CD14-positive monocyte (primary cell): ENCODE measurements at places on chromosomes 5 and 9. TPM values are rescaled to one million over a fixed set of nuclear protein-coding genes. Genes with fewer than 3 reads are reported as not detected.

Gene CDX1
- polyA plus RNA-seq = not detected

Gene AK8
- polyA plus RNA-seq = 0.08 TPM

Gene NME5
- not detected for polyA plus RNA-seq

Gene C9orf153
- polyA plus RNA-seq = not detected

Gene TNC
- not detected in 2 replicates for polyA plus RNA-seq

Gene NXNL2
- not detected in 2 replicates for polyA plus RNA-seq

Gene C5orf58
- polyA plus RNA-seq = not detected

Gene LCN9
- polyA plus RNA-seq = not detected

Gene CCL21
- not detected for polyA plus RNA-seq

Gene DROSHA
- polyA plus RNA-seq = 7.6 TPM

Gene LEAP2
- 0.88 TPM for polyA plus RNA-seq

Gene FUT7
- 13.4 TPM for polyA plus RNA-seq

DNA sequence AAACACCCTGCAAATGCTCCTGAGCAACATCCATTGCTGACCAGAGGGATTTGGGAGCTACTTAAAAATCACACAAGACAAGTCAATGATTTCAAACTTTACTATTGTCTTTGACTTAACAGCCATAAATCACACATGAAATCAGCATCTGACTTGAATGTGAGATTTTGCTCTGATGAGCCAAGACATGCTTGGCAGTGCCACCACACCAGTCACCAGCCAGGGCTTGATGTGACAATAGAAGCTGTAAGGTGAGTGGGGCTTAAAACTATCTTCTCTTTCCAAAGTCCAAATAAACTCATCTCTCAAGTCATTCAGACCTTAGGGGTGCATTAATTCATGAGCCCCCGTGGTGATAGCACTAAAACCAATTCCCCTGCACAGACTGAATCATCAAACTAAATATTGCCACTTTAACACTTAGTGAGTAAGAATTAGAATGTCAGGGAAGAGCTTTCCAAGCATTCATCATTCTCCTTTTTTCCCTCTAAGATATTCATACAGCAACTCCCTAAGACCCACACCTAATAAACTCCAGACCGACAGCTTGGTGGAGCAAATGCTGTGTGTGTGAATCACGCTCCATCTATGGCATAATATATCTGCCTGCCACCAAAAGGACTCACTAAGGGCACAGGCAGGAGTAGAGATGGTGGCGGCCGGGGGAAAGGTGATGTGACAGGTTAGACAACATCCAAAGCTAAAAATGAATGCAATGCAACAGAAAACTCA is 119.4 kb downstream of the SPOCK1 start:
- no peak overlapping the region for H3K4me3 ChIP-seq
- no peaks in the 10 kb centered on the region for H3K36me3 ChIP-seq
- H3K4me1 ChIP-seq = no peaks in the 10 kb centered on the region
- no peak for DNase-seq

DNA sequence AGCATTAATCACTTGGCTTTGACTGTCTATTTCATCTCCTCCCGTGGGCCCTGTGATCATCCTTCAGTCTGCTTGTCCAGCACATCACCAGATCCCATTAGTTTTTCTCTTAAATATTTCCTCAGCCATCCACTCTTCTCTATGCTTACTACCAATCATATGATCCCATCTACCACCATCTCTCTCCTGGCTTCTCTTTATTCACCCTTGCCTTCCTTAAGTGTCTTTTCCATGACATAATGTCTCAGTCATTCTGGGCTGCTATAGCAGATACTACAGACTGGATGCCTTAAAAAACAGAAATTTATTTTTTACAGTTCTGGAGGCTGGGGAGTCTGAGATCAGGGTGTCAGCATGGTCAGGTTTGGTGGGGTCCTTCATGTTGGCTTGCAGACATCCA is 208.4 kb upstream of the PPP1R2B start:
- H3K27me3 ChIP-seq = no peaks in the 10 kb centered on the region
- H3K4me3 ChIP-seq = no peak overlapping the region
- no peaks in the 10 kb centered on the region for H3K4me1 ChIP-seq
- DNase-seq = no peak

GRCh38 chr5:11415751-11416150 is 488.5 kb downstream of the CTNND2 start:
- no peaks in the 10 kb centered on the region for H3K27me3 ChIP-seq
- no peaks in the 10 kb centered on the region for H3K4me1 ChIP-seq
- DNase-seq = no peak
- no peaks in the 10 kb centered on the region for H3K36me3 ChIP-seq

DNA sequence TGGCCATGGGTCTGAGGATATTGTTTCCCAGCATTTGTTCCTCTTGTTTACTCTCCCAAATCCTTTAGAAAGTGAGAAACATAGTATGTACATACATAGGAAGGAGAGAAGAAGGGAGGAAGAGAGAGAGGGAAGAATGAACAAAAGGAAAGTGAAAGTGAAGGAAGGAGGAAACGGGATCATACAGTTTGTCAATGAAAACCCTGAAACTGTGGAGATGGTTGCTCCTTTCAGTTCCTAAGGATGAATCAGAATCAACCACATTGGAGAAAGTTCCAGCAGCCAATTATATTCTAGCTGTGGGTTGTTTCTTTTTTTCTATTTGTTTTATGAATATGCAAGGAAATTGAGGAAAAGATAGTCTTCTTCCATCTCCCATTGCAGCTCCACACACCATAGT is 396.5 kb downstream of the MLLT3 start:
- no peaks in the 10 kb centered on the region for H3K36me3 ChIP-seq
- no peak for DNase-seq
- H3K4me3 ChIP-seq = no peak overlapping the region
- H3K27me3 ChIP-seq = no peaks in the 10 kb centered on the region
- H3K27ac ChIP-seq = no peak overlapping the region

DNA sequence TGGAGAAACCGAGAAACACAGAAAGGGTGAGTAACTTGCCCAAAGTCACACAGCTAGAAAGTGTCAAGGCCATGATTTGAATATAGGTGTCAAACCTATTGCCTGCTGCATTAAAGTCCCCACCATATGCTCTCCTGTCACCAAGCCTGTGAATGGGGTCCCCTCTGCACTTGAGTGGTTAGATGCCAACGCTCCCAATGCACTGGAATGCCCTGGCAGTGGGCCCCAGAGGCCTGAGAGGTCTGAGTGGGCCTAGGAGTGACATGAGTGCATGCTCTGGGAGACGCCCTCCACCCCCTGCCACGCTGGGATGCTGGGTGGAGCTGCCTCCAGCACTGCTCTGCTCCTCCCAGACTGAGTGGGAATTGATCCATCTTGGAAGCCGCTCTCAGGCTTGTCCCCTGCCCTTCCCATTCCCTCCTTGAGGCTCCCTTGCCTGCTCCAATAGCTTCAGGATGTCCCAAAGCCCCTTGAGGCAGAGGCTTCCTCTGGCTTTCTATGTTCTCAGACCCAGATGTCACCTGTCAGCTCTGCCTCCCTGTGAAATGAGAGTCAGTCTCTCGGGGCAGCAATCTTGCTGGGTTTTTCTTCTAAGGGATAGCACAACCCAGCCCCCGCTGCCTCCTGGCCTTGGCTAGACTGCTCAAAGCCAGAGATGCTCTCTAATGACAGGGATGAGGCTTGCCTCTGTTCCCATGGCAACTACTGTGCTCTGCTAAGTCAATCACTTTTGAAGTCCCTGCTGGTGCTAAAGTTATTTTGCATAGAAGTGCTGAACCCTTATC is 6.6 kb upstream of the ARSI start:
- DNase-seq = no peak
- H3K27me3 ChIP-seq = peaks cover 2% of the 10 kb centered on the region
- H3K36me3 ChIP-seq = no peaks in the 10 kb centered on the region
- H3K4me1 ChIP-seq = no peaks in the 10 kb centered on the region
- H3K27ac ChIP-seq = no peak overlapping the region

- H3K36me3 ChIP-seq = no peaks in the 10 kb centered on the region
- no peak for DNase-seq
- no peak overlapping the region for H3K27ac ChIP-seq
- H3K4me3 ChIP-seq = no peak overlapping the region
These were observed 229.0 kb upstream of the PANK3 start for GRCh38 chr5:168808051-168808616.

GRCh38 chr5:178564811-178565550 is 25.2 kb downstream of the COL23A1 start:
- no peaks in the 10 kb centered on the region for H3K27me3 ChIP-seq
- no peak for DNase-seq
- H3K27ac ChIP-seq = no peak overlapping the region
- H3K36me3 ChIP-seq = no peaks in the 10 kb centered on the region

- no peaks in the 10 kb centered on the region for H3K36me3 ChIP-seq
- no peak overlapping the region for H3K4me3 ChIP-seq
- DNase-seq = no peak
- H3K27ac ChIP-seq = no peak overlapping the region
- H3K4me1 ChIP-seq = no peaks in the 10 kb centered on the region
- no peaks in the 10 kb centered on the region for H3K27me3 ChIP-seq
These were observed 47.0 kb upstream of the HOMER1 start for GRCh38 chr5:79560771-79561524.

- H3K36me3 ChIP-seq = no peaks in the 10 kb centered on the region
- no peak overlapping the region for H3K4me3 ChIP-seq
- DNase-seq = no peak
- H3K4me1 ChIP-seq = no peaks in the 10 kb centered on the region
- no peaks in the 10 kb centered on the region for H3K27me3 ChIP-seq
- no peak overlapping the region for H3K27ac ChIP-seq
These were observed 2.3 kb upstream of the PTPDC1 start for GRCh38 chr9:94081864-94082463.

DNA sequence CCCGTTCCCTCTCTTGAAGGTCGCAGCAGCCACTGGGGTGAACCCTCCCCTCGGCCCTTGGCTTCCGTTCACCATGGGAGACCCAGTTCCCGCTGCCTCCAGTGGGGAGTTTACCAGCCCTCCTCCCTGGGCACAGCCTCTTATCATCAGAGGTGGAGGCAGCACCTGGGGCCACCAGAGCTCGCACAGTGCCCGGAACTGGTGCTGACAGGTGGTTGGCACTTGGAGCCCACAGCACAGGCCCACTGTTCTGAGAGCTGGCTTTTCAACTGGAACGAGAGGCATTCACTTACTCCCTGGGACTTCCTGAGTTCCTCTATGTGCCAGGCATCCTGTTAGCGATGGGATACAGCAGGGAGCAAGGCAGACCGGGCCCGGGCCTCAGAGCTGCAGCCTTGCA is 106.8 kb upstream of the FCN2 start:
- no peak overlapping the region for H3K27ac ChIP-seq
- H3K27me3 ChIP-seq = peaks cover 3% of the 10 kb centered on the region
- H3K4me1 ChIP-seq = no peaks in the 10 kb centered on the region
- DNase-seq = no peak

DNA sequence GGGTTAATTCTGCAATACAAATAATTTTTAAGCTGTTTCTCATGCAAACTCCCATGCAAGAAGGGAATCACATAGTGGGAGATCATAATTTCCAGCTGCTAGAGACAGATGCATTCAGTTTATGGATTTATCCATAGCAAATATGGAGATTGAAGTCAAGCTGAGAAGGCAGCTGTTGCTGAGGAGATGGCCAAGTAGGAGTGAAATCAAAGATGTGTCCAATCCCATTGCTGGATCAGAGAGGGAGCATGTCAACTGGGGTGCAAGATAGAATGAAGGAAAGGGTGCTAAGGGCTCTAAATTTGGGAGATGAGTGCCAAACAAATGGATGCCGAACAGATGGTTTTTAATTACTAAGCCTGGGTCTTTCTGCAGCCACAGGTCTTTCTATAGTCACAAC is 504.5 kb downstream of the NFIB start:
- no peaks in the 10 kb centered on the region for H3K4me1 ChIP-seq
- H3K4me3 ChIP-seq = no peak overlapping the region
- no peak overlapping the region for H3K27ac ChIP-seq
- H3K27me3 ChIP-seq = no peaks in the 10 kb centered on the region
- no peak for DNase-seq
- H3K36me3 ChIP-seq = no peaks in the 10 kb centered on the region

- H3K27me3 ChIP-seq = no peaks in the 10 kb centered on the region
- H3K4me3 ChIP-seq = no peak overlapping the region
- no peaks in the 10 kb centered on the region for H3K36me3 ChIP-seq
- no peaks in the 10 kb centered on the region for H3K4me1 ChIP-seq
These were observed 32.5 kb downstream of the HABP4 start for GRCh38 chr9:96482476-96482875.

GRCh38 chr5:149719666-149720065 is 10.4 kb upstream of the PPARGC1B start:
- H3K27me3 ChIP-seq = no peaks in the 10 kb centered on the region
- no peaks in the 10 kb centered on the region for H3K36me3 ChIP-seq
- H3K27ac ChIP-seq = no peak overlapping the region
- no peak overlapping the region for H3K4me3 ChIP-seq
- no peak for DNase-seq

DNA sequence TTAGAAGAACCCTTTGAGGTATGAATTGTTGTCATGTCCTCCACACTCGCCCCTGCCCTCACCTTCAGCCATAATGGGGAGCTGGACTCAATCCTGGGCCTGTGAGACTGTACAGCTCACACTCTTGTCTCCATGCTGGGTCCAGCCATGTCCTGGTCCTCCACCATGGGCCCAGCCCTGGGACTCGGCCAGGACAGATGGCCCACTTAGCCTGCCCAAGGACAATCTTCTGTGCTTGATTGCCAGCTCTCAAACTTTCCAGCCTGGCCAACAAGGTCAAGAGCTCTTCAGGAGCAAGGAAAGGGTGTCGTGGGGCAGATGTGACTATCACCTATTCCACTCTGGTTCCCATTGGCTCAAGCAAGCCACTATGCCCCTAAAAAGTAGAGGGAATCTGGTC is 90.8 kb downstream of the HRH2 start:
- no peak overlapping the region for H3K27ac ChIP-seq
- DNase-seq = no peak
- H3K4me1 ChIP-seq = no peaks in the 10 kb centered on the region
- H3K27me3 ChIP-seq = no peaks in the 10 kb centered on the region

DNA sequence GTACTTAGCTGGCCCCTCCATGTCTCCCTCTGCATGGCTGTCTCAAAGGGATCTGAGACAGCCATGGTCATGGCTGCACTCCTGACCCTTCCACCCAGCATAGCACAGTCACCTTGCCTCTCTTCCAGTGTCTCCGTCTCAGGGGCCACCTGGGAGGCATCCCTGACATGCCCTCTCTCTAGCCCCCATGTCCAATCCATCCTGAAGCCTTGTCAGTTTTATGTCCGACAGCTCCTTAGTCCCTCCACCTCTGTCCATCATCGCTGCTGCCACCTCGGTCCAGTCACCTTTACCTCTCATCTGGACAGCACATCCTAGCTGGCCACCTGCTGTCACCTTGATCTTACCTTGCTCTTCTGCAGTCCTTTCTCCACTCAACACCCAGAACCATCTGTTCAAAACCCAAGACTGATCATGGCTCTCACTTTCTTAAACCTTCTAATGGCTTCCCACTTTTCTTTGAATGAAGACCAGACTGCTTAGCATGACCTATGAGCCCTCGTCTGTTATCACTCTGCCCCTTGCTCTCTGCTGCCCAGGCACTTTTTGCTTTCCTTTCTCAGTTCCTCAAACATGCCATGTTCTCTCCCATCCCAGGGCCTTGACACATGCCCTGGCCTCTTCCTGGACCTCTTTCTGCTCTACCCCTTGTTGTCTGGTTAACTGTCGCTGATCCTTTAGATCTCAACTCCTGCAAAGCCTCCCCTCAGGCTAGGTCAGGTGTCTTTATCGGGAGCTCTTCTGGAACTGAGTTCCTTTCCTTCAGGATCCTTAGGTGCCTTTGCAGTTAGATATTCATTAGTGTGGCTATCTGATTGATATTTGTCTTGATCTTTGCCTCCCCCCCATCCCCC is 181.8 kb upstream of the PITX1 start:
- DNase-seq = no peak
- H3K4me1 ChIP-seq = peaks cover 43% of the 10 kb centered on the region
- peak overlapping the region; percentile 1 for H3K4me3 ChIP-seq
- no peaks in the 10 kb centered on the region for H3K36me3 ChIP-seq
- no peak overlapping the region for H3K27ac ChIP-seq
